ENCODE measurements at places on chromosomes 11 and 22.

GRCh38 chr11:35812828-35813227, 131.0 kb upstream of the LDLRAD3 start:
- no peak for DNase-seq

GRCh38 chr11:126361400-126361799, 5.9 kb downstream of the ST3GAL4 start:
- no peak for DNase-seq

DNA sequence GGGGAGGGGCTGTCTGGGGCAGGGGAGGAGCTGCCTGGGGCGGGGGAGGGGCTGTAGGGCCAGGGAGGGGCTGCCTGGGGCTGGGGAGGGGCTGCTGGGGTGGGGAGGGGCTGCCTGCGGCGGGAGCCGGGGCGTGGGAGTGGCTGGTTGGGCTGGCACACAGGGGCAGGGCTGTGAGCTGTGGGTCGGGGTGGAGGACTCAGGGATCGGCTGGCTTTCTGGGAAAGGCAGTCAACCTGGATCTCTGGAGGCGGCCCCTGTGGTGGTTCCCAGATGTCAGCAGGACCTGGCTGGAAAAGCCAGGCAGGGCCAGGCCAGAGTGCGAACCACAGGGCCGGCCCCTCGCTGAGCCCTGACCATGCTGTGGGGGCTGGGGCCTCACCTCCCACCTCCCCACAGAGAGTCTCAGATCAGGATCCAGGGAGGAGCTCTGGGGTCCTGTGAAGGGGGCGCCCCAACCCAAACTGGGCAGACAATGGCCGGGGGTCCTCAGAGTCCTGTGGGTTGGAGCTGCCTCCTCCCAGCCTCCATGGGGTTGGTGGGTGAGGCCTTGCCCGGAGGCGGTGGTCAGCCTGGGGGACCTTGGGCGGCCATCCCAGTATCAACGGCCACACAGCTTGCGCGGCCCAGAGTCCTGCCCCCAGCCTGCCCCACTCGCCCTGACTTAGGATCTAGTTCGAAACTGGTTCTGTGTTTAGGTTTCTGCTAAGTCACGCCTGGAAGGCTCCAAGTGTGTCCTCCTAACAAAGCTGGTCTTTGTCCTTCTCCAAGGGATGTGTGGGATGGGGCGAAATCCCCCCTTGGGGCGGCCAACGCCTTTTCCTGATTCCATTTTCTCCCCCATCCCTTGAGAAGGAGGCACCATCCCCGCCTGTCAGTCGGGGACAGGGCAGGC, 1.9 kb downstream of the MUC5B start:
- no peak for DNase-seq

DNA sequence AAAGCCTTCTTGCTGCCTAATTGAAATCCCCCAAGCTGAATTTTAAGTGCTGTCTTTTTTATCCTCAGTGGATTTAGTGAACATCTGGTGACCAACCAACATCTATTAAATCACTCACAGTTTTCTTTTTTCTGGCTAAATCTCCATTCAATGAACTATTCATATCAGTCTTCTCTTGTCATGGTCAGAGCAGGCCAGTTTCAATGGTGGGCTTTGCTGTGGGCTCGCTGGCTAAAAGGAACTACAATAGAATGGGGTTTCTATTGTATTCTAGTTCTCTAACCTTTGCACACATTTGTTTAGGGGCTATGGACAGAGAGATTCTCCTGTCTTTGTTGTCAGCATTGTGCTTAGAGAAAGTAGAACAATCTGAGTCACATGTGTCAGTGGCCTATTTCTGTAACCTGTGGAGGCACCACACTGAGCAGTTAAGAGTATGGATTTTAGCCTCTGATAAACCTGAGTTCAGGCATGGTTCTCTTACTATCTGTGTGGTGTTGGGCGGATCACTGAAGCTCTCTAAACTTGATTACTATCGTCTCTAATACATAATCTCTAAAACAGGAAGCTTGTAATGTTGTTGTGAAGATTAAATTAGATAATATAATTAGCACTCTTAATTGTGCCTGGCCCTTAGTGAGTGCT, 94.2 kb upstream of the CADM1 start:
- no peak for DNase-seq

DNA sequence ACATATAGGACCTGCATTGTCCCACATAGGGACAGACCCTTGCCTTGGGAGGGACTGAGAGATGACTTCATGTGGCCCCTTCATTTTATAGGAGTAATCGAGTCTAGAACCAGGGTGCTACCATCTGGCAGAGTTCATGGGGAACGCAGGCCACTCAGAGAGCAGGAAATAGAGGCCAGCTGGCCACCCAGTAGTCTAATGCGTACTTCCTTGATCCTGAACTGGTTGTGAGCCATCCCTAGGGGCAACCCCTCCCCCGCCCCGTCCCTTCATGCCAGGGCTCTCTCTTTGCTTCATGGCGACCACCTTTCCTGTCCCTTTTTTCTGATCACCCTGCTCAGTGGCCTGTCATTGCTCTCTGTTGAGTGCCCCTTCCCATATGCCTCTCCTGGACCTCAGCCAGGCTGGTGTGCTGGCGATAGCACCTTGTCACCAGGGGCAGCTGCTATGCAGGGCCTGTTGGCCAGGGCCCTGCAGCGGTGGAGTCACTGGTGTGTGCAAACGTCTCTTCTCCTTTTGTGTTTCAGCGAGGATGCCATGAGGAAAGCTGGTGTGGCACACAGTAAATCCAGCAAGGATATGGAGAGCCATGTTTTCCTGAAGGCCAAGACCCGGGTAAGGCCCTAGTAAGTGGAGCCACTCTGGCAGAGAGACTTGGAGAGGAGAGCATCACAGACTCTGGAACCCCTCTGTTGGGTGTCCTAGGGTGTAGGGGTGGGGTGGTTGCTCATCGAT, 29.3 kb downstream of the MED15 start:
- no peak for DNase-seq

DNA sequence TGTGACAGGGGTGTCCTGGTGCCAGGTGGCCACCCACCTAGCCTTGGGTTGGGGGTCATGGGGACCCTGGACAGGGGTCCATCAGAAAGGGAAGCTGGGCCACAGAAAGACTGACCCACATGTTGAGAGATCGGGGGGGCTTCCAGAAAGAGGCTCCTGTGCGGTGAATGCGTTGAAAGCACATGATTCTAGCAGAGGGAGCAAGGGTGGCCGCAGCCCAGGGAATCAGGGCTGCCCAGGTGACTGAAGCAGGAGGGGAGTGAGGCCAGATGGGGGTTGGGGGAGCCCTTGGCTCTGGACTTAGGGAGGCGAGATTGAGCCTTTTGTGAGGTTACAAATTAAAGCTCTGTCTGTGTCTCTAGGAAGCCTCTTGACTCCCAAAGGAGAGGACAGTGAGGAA, 80.7 kb downstream of the MORC2 start:
- no peak for DNase-seq

- DNase-seq = no peak
These were observed 3.5 kb downstream of the DGCR6L start for GRCh38 chr22:20316217-20316843.

DNA sequence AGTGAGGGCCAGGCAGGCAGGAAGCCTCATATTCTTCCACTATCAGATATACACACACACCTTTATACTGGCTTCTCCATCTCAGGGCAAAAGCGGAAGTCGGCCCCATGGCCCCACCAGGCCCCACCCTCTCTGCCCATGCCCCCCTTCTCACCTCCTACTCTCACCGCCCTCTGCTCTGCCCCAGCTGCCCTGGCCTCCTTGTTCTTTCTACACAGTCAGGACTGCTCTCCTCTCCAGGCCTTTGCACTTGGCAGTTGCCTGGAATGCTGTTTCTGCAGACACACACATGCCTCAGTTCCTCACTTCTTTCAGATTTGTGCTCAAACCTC, 25.3 kb downstream of the OTOG start:
- no peak for DNase-seq

- DNase-seq = no peak
These were observed 378.7 kb upstream of the ANO5 start for GRCh38 chr11:21814169-21814568.

DNA sequence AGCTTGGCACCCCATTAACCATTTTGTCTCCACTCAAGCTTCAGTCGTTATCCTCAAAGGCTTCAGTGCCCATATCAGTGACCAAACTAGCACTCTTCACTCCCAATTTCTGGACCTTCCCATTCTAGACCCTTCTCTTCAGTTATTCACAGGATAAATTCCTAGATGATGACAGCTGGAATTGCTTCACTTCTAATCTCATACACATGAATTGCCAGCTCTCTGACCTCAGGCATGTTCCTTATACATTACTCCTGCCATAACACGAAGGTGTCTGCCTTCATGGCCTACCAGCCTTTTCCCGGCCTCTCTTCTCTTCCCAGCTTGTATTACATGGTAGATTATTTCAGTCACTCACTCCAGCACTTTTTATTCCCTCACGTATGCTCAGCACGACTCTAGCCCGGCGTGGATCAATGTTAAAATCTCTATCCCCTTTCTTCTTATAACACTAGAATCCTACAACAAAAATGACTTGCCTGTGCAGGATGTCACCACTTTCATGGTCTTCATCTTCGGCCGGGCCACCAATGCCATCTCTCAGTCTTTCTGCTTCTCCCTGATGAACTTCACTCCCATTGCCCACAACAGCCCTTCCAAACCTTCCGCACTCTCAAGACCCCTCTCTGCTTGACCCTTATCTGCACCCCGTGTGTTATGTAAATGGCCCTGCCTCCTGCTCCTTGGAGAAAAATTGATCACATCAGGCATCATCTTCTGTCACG, 36.9 kb downstream of the EIF3F start:
- DNase-seq = no peak

DNA sequence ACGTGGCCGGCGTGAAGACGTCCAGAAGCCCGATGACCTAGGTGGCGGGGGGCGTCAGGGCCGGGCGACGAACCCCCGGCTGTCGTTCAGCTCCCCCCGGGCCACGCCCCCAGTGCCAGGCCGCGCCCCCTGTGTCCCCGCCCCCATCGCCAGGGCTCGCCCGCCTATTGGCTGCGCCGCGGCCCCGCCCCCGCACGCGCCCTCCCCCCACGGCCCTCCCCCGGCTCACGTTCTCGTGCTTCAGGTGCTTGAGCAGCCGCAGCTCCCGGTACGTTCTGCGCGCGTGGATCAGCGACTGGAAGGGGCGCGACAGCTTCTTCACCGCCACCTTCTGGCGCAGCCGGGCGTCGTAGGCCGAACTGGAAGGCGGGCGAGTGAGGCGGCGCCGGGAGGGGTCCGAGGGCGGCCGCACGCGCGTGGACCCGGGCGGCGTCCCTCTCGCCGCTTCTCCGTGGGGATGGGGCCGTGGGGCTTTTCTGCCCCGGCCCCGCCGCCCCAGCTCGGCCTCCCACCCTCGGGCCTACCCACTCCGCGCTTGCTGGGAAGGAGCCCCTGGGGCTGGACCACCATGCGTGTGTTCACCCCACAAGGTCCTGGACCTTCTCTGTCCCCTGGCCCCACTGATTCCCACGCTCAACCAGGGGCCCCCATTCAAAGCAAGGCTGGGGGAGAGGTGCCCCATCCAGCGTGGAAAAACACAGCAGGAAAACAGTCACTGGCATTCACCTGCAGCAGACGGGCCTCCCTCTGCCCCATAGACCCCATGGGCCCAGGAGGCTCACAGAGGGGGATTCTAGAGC, 2.4 kb downstream of the MAPK11 start:
- DNase-seq = peak; percentile 52

- no peak for DNase-seq
These were observed 8.2 kb downstream of the C1QTNF6 start for GRCh38 chr22:37179622-37180420.

DNA sequence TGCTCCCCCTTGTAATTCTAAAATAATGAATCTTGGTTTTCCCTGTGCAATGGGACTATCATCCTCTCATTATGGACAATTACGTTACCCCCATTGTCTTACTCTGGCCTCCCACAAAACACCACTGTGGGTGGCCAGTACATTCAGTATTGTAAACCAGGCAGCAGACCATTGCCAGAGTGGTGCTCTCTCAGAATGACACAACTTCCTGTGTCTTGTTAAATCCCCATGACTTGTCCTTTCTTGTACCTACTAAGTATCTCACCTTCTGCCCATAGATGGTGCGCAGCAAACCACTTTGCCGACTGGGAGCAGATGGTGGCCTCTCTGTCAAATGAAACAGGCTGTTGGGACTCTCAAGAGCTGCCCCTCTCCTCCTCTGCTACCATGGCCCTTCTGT, 287.1 kb upstream of the RAG2 start:
- no peak for DNase-seq

DNA sequence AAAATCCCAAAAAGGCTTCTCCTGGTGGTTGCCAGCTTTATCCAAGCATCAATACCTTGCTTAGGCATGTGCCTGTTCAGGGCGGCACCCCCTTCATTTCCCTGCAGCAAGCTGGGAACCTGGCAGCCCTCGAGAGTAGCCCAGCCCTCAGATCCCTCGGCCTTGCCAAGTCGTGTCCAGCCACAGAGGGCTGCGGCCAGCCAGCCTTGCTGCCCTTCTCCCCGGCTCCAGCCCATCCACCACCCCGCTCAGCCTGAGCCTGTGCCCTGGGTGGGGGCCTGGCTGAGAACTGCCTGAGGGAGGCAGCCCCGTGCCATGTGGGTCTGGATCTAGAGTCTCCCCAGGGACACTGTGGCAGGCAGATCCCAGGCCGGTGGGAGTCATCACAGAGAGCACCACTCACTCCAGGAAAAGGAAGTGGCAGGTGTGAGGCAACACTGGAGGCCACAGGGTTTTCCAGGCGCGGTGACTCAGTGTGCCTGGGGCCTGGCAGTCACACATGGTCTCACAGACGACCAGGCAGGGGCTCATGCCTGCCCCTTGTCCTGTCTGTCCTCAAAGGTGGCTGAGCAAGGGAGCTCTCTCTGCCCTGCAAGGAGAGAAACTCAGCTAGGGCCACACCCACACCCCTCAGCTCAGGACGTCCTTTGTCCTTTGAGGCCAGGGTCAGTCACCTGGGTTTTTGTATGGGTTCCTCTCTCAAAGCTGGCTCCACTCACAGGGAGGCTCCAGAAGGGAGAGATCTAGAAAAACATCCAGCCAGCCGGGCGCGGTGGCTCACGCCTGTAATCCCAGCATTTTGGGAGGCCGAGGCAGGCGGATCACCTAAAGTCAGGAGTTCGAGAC, 12.2 kb upstream of the CDC42BPG start:
- no peak for DNase-seq

DNA sequence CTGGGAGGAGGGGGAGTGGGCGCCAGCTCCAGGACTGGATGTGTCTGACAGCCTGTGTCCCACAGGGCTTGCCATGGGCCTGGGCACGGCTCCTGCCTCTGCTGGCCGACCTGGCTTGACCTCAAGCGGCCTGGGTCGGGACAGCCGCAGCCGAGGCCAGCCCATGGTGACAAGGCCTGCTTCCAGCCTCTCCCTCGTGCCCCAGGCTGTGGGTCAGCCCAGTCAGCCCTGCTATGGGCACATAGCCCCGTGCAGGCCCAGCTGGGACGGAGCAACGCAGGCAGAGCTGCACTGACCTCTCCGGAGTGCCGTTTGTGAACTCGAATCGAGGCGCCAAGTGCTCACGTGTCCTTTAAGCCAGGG, 17.9 kb downstream of the OSBPL5 start:
- no peak for DNase-seq

- DNase-seq = no peak
These were observed 32.3 kb downstream of the TRIM29 start for GRCh38 chr11:120105576-120105975.

- peak; percentile 55 for DNase-seq
These were observed 22.6 kb downstream of the RTN4RL2 start for GRCh38 chr11:57482782-57483561.

DNA sequence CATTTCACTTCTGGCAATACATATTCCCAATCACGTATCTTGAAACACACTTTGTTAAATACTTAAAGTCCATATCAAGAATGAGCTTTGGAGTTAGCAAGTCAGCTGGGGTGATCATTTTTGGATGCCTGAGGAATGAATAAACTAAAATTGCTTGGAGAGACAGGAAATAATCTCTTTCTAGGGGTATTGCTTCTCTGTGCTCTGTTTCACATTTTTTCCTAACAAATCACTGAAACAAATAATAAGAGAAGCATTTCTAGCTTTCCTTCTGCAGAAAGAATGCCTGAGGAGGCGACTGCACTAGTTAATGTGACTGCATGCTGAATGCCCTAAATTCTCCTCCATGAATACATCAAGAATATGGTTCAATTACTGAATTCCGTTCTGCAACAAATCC, 541.4 kb upstream of the CCDC90B start:
- DNase-seq = no peak

Measured in T-helper 1 cell (primary cell).